Activated CD8-positive, alpha-beta T cell treated with anti-CD3 and anti-CD28 coated beads, Interleukin-2, amount 10 ng/mL, durations not matched to agents 7 days and 5 days (primary cell): ENCODE measurements at places on chromosomes 4 and X. TPM values are rescaled to one million over a fixed set of nuclear protein-coding genes. Genes with fewer than 3 reads are reported as not detected.

The AGA gene
- total RNA-seq, result 26.8 TPM

The SYNPO2 gene
- 0.60 TPM for total RNA-seq

The SULT1B1 gene
- 1.1 TPM for total RNA-seq

The PNMA6F gene
- total RNA-seq, result not detected

The FAM241A gene
- total RNA-seq, result 1.3 TPM

The COL4A6 gene
- not detected for total RNA-seq

The IQSEC2 gene
- total RNA-seq, result not detected
